ENCODE measurements at places on chromosomes 5 and 9.
A peak's percentile ranks its signal among the peaks of the same experiment; 100 is the strongest.

- DNase-seq = no peak
Observed at GRCh38 chr5:163976696-163977095, 471.3 kb downstream of the MAT2B start.

- no peak for DNase-seq
Observed at GRCh38 chr9:109164042-109164441, 3.0 kb downstream of the FRRS1L start.

DNA sequence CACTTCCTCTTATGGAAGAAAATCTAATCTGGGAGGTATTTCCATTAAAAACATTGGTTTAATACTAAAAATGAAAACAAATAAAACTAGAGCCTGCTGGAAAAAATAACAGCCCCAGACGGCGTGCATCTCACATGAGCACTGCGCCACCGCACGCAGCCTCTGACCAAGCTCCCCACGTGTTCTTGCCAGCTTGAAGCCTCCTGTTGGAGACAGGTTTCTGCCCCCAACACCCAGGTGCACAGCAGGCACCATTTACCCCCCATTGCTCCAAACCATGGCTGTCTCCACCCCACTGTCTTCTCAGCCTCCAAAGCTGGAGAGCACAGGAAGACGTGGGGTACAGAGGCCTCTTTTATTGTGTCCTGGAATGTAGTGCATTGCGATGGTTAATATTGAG lies 10.7 kb upstream of the COL5A1 start:
- no peak for DNase-seq

DNA sequence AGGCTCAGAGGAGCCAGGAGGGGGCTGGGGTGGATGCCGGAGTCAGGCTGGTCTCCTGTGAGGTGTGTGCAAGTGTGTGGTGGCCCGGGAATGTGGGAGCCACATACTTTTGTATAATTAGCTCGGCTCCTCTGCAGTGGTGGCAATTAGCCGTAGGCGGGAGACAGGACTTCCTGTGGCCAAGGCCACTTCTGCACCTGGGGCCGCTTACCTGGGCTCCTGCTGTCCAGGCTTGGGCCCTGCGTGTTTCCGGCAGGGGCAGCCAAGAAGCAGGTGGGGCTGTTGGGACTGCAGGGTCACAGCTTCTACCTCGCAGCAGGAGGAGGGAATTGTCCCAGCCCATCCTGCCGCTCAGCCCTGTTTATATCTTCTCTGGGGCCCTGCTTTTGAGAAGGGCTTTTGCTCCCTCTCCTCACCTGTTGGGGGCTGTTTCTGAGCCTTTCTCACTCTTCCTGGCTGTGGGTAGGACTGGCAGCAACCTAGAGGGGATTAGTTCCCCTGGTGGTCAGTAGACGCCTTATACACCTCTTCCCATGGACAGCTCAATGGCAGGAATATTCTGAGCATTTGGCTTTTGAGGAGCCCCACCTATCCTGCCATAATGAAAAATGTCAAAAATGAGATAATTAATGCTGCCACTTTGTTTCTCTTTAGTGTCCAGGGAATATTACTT lies 145.4 kb upstream of the PITX1 start:
- DNase-seq = no peak

- no peak for DNase-seq
Observed at GRCh38 chr9:121500165-121500478, 478 bp upstream of the GGTA1 start.

DNA sequence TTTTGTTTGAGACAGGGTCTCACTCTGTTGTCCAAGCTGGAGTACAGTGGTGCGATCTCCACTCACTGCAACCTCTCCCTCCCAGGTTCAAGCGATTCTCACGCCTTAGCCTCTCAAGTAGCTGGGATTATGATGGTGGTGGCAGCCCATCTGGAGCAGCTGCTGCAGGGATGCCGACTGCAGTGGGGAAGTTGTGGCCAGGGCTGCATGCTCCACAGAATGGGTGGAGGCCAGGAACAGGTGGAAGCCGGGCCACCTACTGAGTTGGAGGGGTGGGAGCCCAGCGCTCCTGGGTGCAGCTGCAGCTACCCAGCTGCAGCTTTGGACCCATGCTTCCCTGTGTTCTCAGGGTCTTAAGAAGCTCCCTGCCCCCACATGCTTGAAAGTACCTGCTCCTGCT lies 99.7 kb downstream of the SCAI start:
- no peak for DNase-seq

GRCh38 chr9:133477992-133478850 lies 678 bp downstream of the SLC2A6 start:
- peak; percentile 21 for DNase-seq

GRCh38 chr9:135971892-135972291 lies 10.7 kb upstream of the UBAC1 start:
- DNase-seq = no peak

GRCh38 chr9:98039607-98040017 lies 16.9 kb upstream of the NANS start:
- no peak for DNase-seq

GRCh38 chr5:51988634-51989033 lies 605.4 kb downstream of the ISL1 start:
- no peak for DNase-seq

GRCh38 chr5:11955331-11955730 lies 51.1 kb upstream of the CTNND2 start:
- no peak for DNase-seq

- DNase-seq = no peak
Observed at GRCh38 chr5:115684513-115685037, 58.7 kb upstream of the TMED7 start.

- DNase-seq = peak; percentile 15
Observed at GRCh38 chr5:39055768-39056398, 18.3 kb downstream of the RICTOR start.

GRCh38 chr5:6743161-6743560 lies 29.9 kb downstream of the TENT4A start:
- no peak for DNase-seq

GRCh38 chr5:145316282-145316681 lies 518.9 kb downstream of the PRELID2 start:
- DNase-seq = no peak

DNA sequence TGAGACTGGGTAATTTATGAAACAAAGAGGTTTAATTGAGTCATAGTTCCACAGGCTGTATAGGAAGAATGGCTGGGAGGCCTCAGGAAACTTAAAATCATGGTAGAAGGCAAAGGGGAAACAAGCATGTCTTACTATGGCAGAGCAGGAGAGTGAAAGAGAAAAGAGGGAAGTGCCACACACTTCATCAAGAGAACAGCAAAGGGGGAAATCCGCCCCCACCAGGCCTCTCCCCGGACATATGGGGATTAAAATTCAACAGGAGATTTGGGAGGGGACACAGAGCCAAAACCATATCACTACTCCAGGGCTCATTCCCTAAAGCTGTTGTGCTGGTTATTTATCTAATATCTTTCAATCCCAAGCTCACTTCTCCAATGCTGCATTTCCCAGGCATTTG lies 50.2 kb upstream of the NR3C1 start:
- DNase-seq = no peak

GRCh38 chr9:79120941-79121340 lies 450.8 kb upstream of the TLE4 start:
- DNase-seq = no peak

DNA sequence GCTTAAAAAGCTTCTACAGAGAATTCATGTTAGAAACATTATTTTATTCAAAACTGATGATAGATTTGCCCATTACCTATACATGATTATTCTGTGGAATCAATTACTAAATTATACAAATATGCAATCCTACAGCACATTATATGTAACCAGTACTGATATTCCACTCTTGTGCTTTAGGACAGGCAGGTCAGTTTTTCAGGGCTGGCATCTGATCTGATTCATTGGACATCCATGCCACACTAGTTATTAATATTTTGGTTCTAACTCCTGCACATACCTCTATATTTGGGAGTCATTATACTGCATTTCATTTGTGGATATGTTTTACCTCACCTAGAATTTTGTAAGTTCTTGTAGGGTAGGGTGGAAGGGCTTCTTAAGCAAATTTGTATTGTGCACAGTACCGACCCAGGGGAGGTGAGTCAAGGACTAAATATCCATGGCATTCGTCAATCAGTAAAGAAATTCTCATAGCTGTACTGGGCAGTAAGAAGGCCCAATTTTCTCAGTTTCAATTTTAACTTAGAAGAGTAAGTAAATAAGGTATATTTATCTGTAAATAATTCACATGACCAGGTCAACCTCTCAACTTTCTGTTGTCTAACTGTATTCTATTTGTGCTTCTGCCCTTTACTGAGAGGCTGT lies 33.5 kb downstream of the ELOVL7 start:
- DNase-seq = no peak
